IMR-90 (cell line): ENCODE measurements at places on chromosomes 16 and 17.

DNA sequence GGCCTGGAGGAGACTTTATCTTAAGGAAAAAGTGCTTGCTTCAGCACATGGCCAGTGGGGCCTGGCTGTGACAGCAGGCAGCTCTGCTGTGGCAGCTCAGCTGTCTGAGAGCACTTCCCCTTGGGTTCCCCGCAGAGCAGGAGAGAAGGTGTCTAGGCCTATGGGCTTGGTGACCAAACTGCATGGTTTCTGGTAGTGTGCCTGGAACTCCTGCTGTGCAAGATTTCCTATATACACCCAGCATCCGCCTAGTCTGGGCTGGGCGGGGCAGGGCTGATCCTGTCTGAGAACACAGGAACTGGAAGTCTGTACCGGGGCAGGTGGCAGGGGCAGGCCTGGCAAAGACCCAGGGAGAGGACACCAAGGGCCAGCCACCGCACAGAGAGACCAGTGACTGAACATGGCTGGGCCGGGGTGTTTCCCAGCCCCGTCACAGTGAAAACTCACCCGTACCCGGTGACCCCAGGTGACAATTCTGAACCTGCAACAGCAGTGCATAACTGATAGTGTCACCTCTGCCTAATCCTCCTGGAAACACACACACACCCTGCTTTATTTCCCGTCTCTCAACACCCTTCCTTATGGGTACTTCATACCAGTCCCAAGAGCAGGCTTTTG, 39.3 kb downstream of the CHD9 start:
- DNase-seq, result no peak
- H3K27me3 ChIP-seq, result no peaks in the 10 kb centered on the region
- no peaks in the 10 kb centered on the region for H3K36me3 ChIP-seq
- no peak overlapping the region for H3K4me3 ChIP-seq
- no peak overlapping the region for H3K27ac ChIP-seq
- peaks cover 18% of the 10 kb centered on the region for H3K4me1 ChIP-seq

- peaks cover 2% of the 10 kb centered on the region; the same call in 1 of the 2 replicates for H3K4me1 ChIP-seq
- no peaks in the 10 kb centered on the region for H3K27me3 ChIP-seq
- H3K27ac ChIP-seq, result peak overlapping the region; percentile 100
- H3K36me3 ChIP-seq, result peaks cover 16% of the 10 kb centered on the region
- H3K4me3 ChIP-seq, result peak overlapping the region; percentile 91
Measured at GRCh38 chr17:65055708-65056638, 567 bp downstream of the GNA13 start.

DNA sequence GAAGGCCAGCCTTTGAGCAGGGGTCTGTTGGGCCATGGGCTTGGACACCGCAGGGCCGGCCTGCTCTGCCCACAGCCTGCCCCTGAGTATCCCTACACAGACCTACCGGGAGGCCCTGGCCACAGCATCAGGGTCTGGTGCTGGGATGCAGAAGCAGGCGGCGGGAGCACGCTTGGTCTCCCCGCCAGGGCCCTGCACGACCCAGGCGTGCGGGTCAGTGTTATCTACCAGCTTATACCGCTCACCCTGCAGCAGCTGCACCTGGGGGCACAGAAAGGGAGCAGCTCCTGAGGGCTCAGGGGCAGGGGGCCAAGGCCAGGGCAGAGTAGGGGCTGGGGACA, 8.8 kb downstream of the EVPL start:
- H3K27me3 ChIP-seq, result peaks cover 32% of the 10 kb centered on the region
- H3K36me3 ChIP-seq, result no peaks in the 10 kb centered on the region
- no peak overlapping the region for H3K4me3 ChIP-seq
- no peak overlapping the region for H3K27ac ChIP-seq

DNA sequence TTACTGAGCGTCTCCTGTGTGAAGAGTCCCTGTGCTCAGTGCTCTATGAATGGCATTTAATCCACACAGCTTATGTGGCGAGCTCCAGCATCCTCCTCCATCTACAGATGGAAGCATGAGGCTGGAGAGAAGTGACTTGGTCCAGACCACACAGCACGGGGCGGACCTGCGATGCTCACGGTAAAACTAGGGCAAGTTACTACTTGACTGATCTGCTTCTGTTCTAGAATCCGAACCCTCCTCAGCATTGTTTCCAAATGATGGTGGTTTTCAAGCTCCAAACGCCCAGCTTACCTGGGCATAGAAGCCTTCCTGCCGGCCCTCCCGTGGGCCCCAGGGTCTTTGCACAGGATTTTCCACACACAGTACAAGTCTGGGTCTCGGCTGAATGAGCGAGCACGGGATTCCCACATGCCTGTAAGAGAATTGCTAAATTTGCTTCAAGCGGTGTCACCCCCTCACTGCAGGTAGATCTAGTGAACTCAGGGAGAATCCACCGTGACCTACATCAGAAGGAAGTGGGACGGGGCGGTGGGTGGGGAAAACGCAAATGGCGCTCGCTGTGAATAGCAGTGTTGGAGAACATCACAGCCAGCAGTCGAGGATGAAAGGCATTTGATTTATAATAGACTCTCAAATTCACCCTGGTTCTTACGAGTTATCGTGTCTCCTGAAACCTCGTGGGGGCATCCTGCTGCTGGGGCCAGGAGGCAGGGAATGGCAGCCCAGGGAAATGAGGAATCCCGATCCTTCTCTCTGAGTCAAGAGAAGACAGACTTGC, 101.1 kb downstream of the CMIP start:
- no peak for DNase-seq
- H3K4me3 ChIP-seq, result no peak overlapping the region
- H3K27ac ChIP-seq, result no peak overlapping the region
- no peaks in the 10 kb centered on the region for H3K36me3 ChIP-seq

GRCh38 chr17:82734987-82735866, at the start of gene FN3K:
TSS of gene FN3K (plus strand) at chr17:82735615. CDS start at chr17:82735637, 22 bp downstream.
- peak within 1 kb of the TSS; percentile 85 for H3K4me3 ChIP-seq
- no peaks in the 10 kb centered on the region for H3K27me3 ChIP-seq
- no peak within 1 kb of the TSS; the same call in 1 of the 2 replicates for H3K27ac ChIP-seq
- H3K36me3 ChIP-seq, result peaks cover 6% of the 10 kb centered on the region; the same call in 1 of the 2 replicates
- peak; percentile 85 for DNase-seq

GRCh38 chr17:56324676-56325075, 171.4 kb downstream of the ANKFN1 start:
- peaks cover 5% of the 10 kb centered on the region for H3K27me3 ChIP-seq
- H3K27ac ChIP-seq, result no peak overlapping the region
- H3K36me3 ChIP-seq, result no peaks in the 10 kb centered on the region

DNA sequence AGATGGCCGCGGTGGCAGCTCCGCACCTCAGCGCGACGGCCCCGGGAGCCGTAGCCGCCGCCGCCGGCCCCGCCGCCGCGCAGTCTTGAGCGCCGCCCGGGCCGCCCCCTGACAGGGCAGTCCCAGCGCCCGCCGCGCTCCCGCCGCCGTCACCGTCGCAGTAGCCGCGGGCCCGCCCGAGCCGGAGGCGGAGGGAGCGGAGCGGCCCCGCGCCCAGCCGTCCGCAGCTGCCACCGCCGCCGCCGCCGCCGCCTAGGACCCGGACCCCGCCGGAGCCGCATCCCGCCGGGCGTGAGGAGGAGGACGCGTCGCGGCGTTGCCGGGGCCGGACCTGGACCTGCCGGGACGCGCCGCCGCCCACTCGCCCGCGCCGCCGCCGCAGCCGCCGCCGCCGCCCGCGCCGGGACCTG, 218 bp downstream of the TNRC6C start:
- H3K4me3 ChIP-seq, result peak overlapping the region; percentile 54
- no peak overlapping the region for H3K27ac ChIP-seq
- peaks cover 32% of the 10 kb centered on the region for H3K27me3 ChIP-seq
- no peaks in the 10 kb centered on the region for H3K36me3 ChIP-seq
- no peak for DNase-seq

GRCh38 chr16:23829454-23829853, 6.3 kb upstream of the PRKCB start:
- no peak for DNase-seq
- H3K27ac ChIP-seq, result no peak overlapping the region
- no peak overlapping the region for H3K4me3 ChIP-seq
- no peaks in the 10 kb centered on the region for H3K36me3 ChIP-seq
- no peaks in the 10 kb centered on the region for H3K4me1 ChIP-seq
- H3K27me3 ChIP-seq, result no peaks in the 10 kb centered on the region

DNA sequence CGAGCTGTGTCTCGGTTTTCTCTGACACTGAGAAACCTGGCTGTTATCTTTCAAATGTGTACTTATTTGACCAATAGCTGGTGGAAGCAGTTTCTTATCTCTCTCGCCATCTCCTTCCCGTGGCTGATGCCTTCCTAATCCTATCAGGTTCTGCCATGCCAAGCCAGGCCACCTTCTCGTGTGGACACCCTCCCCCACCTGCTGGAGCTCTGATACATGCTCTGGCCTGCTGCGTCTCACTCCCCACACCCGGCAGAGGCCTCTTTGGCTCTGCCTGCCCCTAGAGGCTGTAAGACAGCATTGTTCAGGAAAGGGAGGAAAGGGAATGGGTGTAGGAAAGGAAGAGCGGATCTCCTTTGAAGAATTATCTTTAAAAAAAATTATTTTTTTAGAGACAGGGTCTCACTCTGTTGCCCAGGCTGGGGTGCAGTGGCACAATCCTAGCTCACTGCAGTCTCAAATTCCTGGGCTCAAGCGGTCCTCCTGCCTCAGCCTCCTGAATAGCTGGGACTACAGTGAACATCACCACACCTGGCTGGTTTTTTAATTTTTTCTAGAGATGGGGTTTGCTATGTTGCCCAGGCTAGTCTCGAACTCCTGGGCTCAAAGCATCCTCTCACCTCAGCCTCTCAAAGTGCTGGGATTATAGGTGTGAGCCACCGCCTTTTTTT, 7.5 kb upstream of the ARMC5 start:
- H3K36me3 ChIP-seq, result no peaks in the 10 kb centered on the region; the same call in 1 of the 2 replicates
- peaks cover 18% of the 10 kb centered on the region for H3K4me1 ChIP-seq
- peak overlapping the region; percentile 38; the same call in 1 of the 2 replicates for H3K27ac ChIP-seq
- no peaks in the 10 kb centered on the region for H3K27me3 ChIP-seq

GRCh38 chr16:66935314-66936011, at the start of gene CES2:
TSS of gene CES2 (plus strand) at chr16:66935516. CDS start at chr16:66935636, 120 bp downstream.
- peak; percentile 29 for DNase-seq
- peaks cover 9% of the 10 kb centered on the region for H3K4me1 ChIP-seq
- H3K36me3 ChIP-seq, result peaks cover 37% of the 10 kb centered on the region
- H3K27ac ChIP-seq, result peak within 1 kb of the TSS; percentile 98
- H3K4me3 ChIP-seq, result peak within 1 kb of the TSS; percentile 98

- no peak overlapping the region for H3K4me3 ChIP-seq
- no peak for DNase-seq
- peaks cover 4% of the 10 kb centered on the region for H3K4me1 ChIP-seq
- peaks cover 19% of the 10 kb centered on the region for H3K27me3 ChIP-seq
Measured at GRCh38 chr17:50909765-50910605, 43.8 kb upstream of the TOB1 start.

DNA sequence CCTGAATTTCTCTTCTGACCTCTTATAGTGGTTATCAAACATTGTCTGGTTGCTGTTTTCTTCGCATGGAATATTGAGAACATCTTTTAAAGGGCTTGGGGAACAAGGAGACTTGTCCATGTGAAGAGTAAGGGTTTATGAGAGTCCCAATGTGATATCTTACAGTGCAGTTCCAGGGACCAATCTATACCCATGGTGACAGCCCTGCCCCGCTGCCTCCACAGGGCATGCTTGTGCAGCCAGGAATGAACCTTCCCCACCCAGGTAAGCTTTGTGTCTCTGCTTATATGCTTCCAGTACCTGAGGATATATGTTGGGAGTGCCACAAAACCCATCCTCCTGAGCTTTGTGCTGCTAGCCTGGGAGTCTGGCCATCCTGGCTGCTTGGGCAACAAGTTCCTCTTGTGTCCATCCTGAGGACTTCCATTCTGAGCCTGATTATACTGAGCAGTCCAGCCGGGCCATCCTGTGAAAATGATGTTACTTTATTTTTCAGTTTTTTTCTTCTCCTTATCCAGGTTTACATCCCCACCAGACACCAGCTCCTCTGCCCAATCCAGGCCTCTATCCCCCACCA, 9.5 kb upstream of the RAPGEFL1 start:
- H3K27me3 ChIP-seq, result no peaks in the 10 kb centered on the region
- no peak overlapping the region for H3K4me3 ChIP-seq
- peaks cover 6% of the 10 kb centered on the region for H3K4me1 ChIP-seq
- H3K27ac ChIP-seq, result no peak overlapping the region
- no peak for DNase-seq

DNA sequence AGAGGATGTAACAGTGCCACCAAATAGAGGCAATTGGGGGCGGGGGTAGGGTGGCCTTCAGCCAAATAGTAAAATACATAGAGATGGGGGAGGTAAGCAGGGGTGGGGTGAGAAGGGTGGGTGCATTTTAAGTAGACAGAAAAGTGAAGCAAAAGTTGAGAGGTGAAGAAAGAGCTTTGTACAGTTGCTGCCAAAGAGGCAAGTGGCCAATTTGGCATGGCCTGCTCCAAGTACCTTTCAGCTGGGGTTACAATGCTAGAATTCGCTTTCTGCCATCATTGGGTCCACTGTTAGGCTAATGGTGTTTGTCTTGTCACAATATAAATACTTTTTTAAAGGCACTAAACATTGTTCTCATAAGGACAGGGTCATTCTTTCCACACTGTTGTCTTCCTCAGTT, 5.2 kb upstream of the TMEM97 start:
- no peak for DNase-seq
- no peaks in the 10 kb centered on the region for H3K36me3 ChIP-seq
- no peak overlapping the region for H3K27ac ChIP-seq
- H3K4me3 ChIP-seq, result no peak overlapping the region
- H3K27me3 ChIP-seq, result peaks cover 5% of the 10 kb centered on the region

DNA sequence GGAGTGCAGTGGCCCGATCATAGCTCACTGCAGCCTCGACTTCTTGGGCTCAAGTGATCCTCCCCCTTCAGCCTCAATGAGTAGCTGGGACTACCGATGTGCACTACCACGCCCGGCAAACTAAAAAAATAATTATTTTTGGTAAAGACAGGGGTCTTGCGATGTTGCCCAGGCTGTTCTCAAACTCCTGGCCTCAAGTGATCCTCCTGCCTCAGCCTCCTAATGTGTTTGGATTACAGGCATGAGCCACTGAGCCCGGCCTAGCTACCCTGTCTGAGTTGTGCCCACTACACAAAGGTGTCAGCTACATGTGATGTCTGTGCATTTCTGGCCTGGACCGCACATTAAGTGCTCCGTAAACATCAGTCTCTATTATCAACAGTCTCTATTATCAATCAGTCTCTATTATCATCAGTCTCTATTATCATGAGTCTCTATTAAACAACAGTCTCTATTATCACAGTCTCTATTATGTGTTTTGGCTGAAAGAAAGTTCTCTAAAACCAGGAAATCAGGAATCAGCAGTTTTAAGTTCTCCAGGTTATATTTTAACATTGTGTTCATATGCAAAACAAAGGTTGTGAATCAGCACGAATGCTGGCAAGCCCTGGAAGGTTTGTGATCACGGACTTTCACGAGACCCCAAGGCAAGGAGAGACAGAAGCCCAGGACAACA, 721 bp upstream of the WWOX start:
- peak overlapping the region; percentile 80 for H3K4me3 ChIP-seq
- peak overlapping the region; percentile 52; the same call in 1 of the 2 replicates for H3K27ac ChIP-seq
- H3K36me3 ChIP-seq, result no peaks in the 10 kb centered on the region
- H3K4me1 ChIP-seq, result no peaks in the 10 kb centered on the region
- H3K27me3 ChIP-seq, result no peaks in the 10 kb centered on the region
- DNase-seq, result no peak

GRCh38 chr16:48499923-48500381, 110.0 kb downstream of the N4BP1 start:
- H3K27ac ChIP-seq, result peak overlapping the region; percentile 23; the same call in 1 of the 2 replicates
- H3K36me3 ChIP-seq, result no peaks in the 10 kb centered on the region
- peak; percentile 93 for DNase-seq
- no peak overlapping the region for H3K4me3 ChIP-seq
- no peaks in the 10 kb centered on the region for H3K27me3 ChIP-seq
- peaks cover 26% of the 10 kb centered on the region for H3K4me1 ChIP-seq
